Adipose tissue (tissue), 3 donors: ENCODE measurements at places on chromosomes 2 and 18. TPM values are rescaled to one million over a fixed set of nuclear protein-coding genes. Genes with fewer than 3 reads are reported as not detected.

The ADD2 gene
- 0.97 TPM for polyA plus RNA-seq

The ANKRD30B gene
- polyA plus RNA-seq: not detected

The TTR gene
- polyA plus RNA-seq: 223 TPM

The NPPC gene
- polyA plus RNA-seq: 0.92 TPM

The TACR1 gene
- 1.6 TPM for polyA plus RNA-seq

The SERPINB13 gene
- polyA plus RNA-seq: 0.21 TPM

The YIPF4 gene
- polyA plus RNA-seq: 15.7 TPM

The AKAIN1 gene
- 0.23 TPM for polyA plus RNA-seq

The CEBPZOS gene
- 46.9 TPM for polyA plus RNA-seq

The CLIP4 gene
- polyA plus RNA-seq: 20.4 TPM

The TMEM237 gene
- 19.7 TPM for polyA plus RNA-seq

The CYS1 gene
- polyA plus RNA-seq: 14.2 TPM

The ID2 gene
- polyA plus RNA-seq: 216 TPM

The KCTD1 gene
- 6.5 TPM for polyA plus RNA-seq

The DOK6 gene
- polyA plus RNA-seq: 0.36 TPM

The MTX2 gene
- polyA plus RNA-seq: 25.4 TPM

The CYP26B1 gene
- 1.9 TPM for polyA plus RNA-seq

The RAB11FIP5 gene
- polyA plus RNA-seq: 17.7 TPM

The CACNB4 gene
- 0.45 TPM for polyA plus RNA-seq

The RBFA gene
- polyA plus RNA-seq: 15.9 TPM

The FAM237A gene
- not detected for polyA plus RNA-seq

The SCG2 gene
- polyA plus RNA-seq: 0.24 TPM

The TMEM37 gene
- 6.0 TPM for polyA plus RNA-seq

The OSR1 gene
- 2.7 TPM for polyA plus RNA-seq

The PDCD1 gene
- polyA plus RNA-seq: 0.45 TPM

The KCNE4 gene
- polyA plus RNA-seq: 8.2 TPM

The CDH20 gene
- 0.48 TPM for polyA plus RNA-seq

The CCDC178 gene
- 6.1 TPM for polyA plus RNA-seq

The CKAP2L gene
- polyA plus RNA-seq: not detected

The RTP5 gene
- polyA plus RNA-seq: not detected

The SIGLEC15 gene
- 0.11 TPM for polyA plus RNA-seq

The PKDCC gene
- 218 TPM for polyA plus RNA-seq

The RAX gene
- not detected for polyA plus RNA-seq

The SUMO1 gene
- polyA plus RNA-seq: 120 TPM

The TMEM200C gene
- polyA plus RNA-seq: 0.01 TPM
